ENCODE measurements at places on chromosomes 3 and 15. TPM values are rescaled to one million over a fixed set of nuclear protein-coding genes. Genes with fewer than 3 reads are reported as not detected.
A peak's percentile ranks its signal among the peaks of the same experiment; 100 is the strongest.

The UCN2 gene
- polyA plus RNA-seq, result 0.26 TPM

The BFSP2 gene
- polyA plus RNA-seq, result 0.13 TPM

The GPR87 gene
- polyA plus RNA-seq, result not detected

The VILL gene
- polyA plus RNA-seq, result 16.5 TPM

The PPCDC gene
- 14.8 TPM for polyA plus RNA-seq

The CHL1 gene
- 25.4 TPM for polyA plus RNA-seq

The GOLGA6L4 gene
- 24.2 TPM for polyA plus RNA-seq

The PPARG gene
- 25.8 TPM for polyA plus RNA-seq

- DNase-seq, result no peak
These were observed 204.2 kb upstream of the COL8A1 start for GRCh38 chr3:99434190-99434589.

DNA sequence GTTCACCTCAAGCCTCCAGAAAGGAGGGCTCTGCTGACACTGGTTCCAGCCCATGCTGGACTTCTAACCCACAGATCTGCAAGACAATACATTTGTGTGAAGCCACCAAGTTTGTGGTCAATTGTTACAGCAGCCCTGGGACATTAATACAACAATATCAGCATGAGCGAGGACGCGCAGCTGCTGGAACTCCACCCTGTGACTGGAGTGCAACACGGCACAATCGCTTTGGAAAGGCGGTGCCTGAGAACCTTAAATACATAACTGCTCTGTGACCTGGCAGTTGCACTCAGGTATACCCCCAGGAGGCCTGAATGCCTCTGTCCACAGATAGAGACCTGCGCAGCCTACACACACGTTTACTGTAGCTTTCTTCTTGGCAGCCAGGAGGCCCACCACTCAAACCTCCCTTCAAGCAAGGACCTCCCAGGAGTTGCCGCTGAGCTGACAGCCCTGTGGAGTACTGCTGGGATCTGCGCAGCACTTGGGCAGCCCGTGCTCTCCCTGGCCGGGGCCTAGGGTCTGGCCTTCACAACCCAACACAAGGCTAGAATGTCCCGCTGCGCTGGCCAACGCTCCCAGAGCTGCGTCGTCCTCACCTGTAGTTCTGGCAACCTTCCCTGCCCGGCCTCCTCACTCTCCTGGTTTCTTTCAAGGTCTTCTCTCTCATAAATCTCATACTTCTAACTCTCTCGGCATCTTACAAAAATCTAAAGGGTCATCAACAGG lies 8.3 kb downstream of the MRPS25 start:
- no peak for DNase-seq

GRCh38 chr15:31261266-31262142 lies 65.1 kb upstream of the KLF13 start:
- DNase-seq, result no peak

DNA sequence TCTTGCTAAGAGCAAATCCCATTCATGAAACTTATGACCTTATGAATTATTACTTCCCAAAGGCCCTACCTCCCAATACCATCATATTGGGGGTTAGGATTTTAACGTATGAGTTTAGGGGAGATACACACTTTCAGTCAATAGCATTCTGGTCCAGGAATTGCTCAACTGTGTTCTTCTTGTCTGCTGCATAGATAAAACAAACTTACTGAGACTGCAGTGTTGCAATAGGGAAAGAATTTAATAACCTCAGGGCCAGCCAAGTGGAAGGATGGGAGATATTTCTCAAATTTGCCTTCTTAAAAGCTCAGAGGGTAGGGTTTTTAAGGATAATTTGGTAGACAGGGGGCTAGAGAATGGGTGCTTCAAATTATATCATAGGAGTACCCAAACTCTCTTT lies 625.8 kb downstream of the OTOL1 start:
- no peak for DNase-seq

GRCh38 chr15:68651916-68652525 lies 73.2 kb downstream of the CORO2B start:
- DNase-seq, result no peak

GRCh38 chr3:101518421-101518871 lies 5.4 kb upstream of the SENP7 start:
- no peak for DNase-seq

- DNase-seq, result no peak
These were observed 53.0 kb downstream of the SUCLG2 start for GRCh38 chr3:67601385-67601784.

DNA sequence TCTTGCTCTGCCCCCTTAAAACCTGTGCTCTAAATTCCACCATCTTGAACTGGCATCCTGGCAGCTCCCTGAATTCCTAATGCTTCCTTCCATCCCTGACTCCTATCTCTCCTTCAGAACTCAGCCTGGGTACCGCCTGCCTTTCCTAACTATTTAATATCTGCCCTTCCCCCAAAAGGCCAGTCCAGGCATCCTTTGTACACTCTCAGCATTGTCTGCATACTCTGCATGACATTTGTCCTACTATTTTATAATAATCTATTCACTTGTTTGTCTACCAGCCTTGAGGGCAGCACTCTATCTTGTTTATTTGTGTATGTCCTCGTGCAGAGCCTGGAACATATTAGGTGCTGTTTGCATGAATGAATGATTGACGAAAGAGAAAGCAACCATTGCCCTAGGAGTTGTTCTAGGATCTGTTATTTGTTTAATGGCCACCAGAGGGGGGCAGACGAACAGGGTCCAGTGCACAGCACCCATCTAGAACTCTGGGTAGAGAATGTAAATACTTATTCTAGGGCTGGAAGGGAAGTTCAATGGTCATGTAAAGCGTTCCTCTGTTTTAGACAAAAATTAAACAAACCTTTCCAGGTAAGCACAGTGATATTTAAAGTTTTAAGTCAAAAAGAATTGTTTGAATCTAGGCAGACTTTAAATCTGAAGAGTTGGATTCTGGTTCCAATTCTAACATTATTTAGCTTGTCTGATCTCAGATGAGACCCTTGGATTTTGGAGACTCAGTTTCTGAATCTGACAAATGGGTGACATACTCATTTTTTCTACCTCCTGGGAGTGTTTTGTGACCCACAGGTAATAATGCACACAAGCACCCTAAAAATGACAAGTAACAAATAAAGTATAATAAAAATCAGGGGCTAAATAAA lies 125.8 kb upstream of the GALNT15 start:
- DNase-seq, result peak; percentile 48

GRCh38 chr3:177251755-177252154 lies 54.5 kb upstream of the TBL1XR1 start:
- no peak for DNase-seq

GRCh38 chr3:119628816-119629445 lies 31.2 kb downstream of the PLA1A start:
- DNase-seq, result no peak

DNA sequence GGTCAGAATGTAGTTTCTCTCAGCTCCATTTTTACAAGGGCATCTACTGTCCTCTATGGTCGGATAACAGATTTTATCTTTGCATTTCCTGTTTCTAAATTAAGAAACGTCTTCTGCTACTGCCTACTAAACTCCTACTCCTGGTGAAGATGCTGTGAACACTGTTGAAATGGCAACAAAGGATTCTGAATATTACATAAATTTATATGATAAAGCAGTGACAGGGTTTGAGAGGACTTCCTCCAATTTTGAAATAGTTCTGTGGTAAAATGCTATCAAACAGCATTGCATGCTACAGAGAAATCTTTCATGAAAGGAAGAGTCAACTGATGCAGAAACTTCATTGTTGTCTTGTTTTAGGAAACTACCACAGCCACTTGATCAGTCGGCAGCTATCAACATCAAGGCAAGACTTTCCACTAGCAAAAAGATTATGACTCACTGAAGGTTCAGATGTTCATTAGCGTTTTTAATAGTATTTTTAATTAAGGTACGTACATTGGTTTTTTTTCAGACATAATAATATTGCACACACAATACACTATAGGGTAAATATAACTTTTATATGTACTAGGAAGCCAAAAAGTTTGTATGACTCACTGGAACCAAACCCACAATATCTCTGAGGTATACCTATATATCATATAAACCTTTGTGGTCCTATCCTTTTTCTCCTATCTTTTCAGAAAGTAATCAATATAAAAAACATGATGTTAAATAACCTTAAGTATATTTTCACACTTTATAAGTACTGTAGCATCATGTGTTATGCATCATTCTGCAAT lies 156.1 kb downstream of the STAG1 start:
- no peak for DNase-seq

DNA sequence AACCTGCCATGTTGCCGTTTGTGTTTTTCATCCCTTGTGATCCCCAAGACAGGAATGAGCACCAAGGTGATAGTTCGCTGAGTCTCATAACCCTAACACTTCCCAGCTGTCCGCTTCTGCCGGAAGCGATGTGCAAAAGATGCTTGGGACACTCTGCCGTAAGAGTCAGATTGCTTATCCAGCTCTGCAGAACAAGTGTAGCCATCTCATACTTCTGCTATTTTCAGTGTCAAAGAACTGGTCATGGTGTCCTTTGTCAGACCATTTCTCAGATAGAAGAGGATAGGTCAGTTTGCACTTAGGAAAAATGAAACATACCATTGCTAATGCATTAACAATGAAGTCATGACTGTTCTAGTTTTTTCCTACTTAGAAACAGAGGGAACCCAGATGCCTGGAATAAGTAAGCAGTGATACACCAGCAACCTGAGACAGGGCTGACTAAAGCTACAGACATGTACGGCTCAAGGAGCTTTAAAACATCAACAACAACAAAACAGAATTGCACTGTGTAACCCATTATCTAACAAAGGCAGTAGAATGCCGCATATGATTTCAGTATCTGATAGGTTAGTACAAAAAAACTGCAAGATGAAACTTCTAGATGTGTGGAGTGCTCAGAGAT lies 134.0 kb upstream of the IL12A start:
- no peak for DNase-seq

All from renal pelvis (tissue), 12 donors.